ENCODE measurements at places on chromosomes 2 and 18. TPM values are rescaled to one million over a fixed set of nuclear protein-coding genes. Genes with fewer than 3 reads are reported as not detected.

GRCh38 chr2:239216614-239217273, 184.1 kb downstream of the HDAC4 start:
- H3K27ac ChIP-seq: no peak overlapping the region
- peaks cover 32% of the 10 kb centered on the region for H3K4me1 ChIP-seq
- no peaks in the 10 kb centered on the region for H3K27me3 ChIP-seq
- H3K36me3 ChIP-seq: no peaks in the 10 kb centered on the region

GRCh38 chr2:143771939-143772338, 642.7 kb downstream of the ARHGAP15 start:
- no peak overlapping the region for H3K27ac ChIP-seq
- no peaks in the 10 kb centered on the region for H3K36me3 ChIP-seq
- no peak overlapping the region for H3K4me3 ChIP-seq
- H3K4me1 ChIP-seq: no peaks in the 10 kb centered on the region
- H3K27me3 ChIP-seq: no peaks in the 10 kb centered on the region

DNA sequence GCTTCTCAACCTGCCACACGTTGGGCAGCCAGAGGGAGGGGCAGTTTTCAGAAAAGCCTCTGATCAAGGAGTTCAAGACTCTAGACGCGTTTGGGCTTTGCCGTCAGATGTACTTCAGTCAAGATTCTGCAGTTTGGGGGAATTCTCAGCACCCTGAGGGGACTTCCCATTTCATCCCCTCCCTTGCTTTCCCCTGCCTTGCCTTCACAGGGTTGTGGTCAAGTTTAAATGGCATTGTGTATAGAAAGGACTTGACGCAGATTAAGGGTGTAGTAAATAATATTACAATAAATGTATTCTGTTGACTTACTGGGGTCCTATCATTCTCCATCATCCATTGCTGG, 198.3 kb upstream of the NABP1 start:
- no peaks in the 10 kb centered on the region for H3K36me3 ChIP-seq
- H3K27ac ChIP-seq: peak overlapping the region; percentile 44
- peaks cover 22% of the 10 kb centered on the region for H3K4me1 ChIP-seq

DNA sequence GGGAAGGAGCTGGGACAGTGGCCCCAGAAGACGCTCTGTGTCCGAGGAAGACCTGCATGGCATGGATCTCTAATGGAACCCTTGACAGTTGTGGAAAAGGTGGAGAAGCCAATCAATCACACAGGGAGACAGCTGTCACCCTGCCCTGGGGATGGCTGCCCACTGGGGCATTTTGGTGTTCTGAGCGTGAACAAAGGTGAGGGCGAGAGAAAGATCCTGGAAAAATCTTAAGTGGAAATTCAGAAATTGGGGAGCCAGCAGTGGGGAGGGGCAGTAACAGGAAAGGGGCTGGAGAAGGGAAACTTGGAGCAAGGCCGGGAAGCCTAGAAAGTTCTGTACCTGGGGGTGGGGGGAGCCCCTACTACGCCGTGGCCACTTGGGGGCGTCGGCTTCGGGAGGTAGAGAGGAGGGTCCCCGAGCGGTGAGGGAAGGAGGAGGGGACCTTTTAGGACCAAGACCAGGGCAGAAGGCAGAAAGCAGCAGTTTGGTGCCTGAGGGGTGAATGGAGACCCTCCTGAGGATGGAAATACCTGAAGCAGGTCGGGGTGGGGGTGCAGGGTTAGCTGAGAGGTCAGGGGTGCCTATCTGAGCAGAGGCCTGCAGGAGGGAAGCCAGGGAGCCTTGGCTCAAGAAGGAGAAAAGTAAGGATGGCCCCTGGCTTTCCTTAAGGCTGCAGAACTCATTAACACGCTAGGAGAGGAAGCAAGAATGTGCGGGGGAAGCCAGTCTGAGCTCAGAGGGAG, 30.0 kb downstream of the NGEF start:
- no peak overlapping the region for H3K4me3 ChIP-seq
- no peaks in the 10 kb centered on the region for H3K36me3 ChIP-seq
- DNase-seq: no peak
- no peak overlapping the region for H3K27ac ChIP-seq
- H3K4me1 ChIP-seq: no peaks in the 10 kb centered on the region

The WNT6 gene
- 1.1 TPM for polyA plus RNA-seq

The SCN7A gene
- polyA plus RNA-seq: 12.9 TPM

Measured in heart right ventricle (tissue), 16 donors.